ENCODE measurements at places on chromosomes 1 and 21. TPM values are rescaled to one million over a fixed set of nuclear protein-coding genes. Genes with fewer than 3 reads are reported as not detected.

GRCh38 chr1:7991504-7992440 lies 30.3 kb downstream of the PARK7 start:
- no peak for DNase-seq

DNA sequence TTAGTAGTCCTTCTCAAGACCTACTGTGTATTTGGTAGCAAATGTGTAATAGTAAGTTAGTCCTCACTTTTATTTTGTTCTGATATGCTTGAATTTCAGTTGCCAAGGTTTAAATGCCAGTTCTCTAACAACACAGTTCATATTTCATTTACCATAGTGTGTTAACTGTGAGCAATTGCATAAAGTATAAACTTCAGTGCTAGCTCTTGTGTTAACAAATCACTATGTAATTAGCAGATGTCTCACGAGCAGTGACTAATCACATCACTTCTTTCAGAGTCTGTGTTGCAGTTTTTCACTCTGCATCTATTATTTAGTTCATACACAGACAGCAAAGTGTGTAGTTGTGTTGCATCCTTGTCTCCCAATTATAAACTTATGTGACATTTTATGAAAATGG lies 47.8 kb downstream of the ZMYM4 start:
- DNase-seq, result no peak

- no peak for DNase-seq
Observed at GRCh38 chr1:154440036-154440804, 35.1 kb downstream of the IL6R start.

DNA sequence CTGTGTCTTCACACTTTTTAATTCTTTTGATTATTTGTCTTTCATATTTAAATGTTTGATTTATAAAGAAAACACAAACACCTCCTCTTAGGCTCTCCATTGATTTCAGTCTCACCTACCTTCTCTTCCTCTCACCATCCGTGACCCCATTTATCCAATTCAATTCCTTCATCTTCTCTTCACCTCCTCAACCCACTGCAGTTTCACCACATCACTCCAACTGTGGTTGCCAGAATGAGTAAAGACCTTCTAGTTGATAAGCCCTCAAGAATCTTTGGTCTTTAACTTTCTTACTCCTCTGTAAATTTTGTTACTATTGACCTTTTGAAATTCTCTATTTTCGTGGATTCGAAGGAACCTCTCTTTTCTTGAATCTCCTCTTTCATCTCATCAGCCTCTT lies 260.7 kb downstream of the CHRM3 start:
- DNase-seq, result no peak

DNA sequence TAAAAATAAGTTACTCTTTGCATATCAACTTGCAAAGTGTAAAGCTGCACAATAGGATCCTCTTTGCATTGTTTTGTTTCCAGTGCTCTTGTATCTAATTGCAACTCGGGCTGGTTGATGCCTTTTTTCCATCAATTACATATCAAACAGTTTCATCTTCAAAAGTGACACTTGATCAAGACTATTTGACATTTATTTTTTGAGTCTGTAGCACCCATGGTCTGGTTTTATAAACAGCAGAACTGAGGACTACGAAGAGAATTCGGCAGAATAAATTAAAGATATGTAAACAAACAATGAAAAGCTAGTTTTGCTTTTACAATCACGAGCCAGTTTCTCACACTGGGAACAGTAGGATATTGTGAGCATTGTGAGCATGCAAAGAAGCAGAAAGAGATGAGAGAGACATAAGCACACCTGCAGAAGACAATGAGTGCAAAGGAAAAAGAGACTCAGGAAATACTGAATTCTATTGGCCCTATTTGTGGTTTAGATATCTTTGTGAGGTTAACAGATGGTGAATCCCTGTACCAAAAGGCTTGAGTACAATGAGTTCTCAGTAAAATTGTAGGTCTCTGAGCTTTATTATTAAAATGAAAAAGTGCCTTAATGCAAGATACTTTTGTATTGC lies 45.4 kb downstream of the RPL5 start:
- no peak for DNase-seq

- no peak for DNase-seq
Observed at GRCh38 chr1:15414445-15414983, 4.8 kb downstream of the EFHD2 start.

DNA sequence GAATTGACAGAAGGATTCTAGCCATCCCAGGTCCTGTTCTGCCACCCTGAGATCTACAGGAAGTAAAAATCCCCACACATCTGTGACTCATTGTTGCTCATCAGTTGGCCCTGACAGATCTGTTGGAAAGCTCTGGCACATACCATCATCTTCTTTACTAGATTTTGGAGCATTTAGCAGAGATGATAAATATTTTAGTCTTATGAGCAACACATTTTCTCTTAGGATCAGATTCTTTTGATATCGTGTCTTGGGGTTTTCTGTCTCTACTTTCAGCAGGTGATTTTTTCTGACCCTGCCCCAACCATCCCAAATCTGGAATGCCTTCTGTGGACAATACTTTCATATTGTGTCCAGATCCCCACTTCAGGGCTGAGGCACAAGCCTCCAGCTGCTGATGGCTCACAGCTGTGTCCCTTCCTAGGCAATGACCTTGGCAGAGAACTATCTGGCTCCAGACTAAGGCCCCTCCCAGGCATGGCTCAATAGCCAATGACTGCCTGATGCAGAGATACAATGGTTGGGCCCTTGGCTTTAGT lies 102.8 kb downstream of the GDAP2 start:
- peak; percentile 45 for DNase-seq

- DNase-seq, result no peak
Observed at GRCh38 chr1:58874757-58875755, 91.2 kb upstream of the JUN start.

- no peak for DNase-seq
Observed at GRCh38 chr1:224727351-224728289, 111.5 kb downstream of the CNIH3 start.

DNA sequence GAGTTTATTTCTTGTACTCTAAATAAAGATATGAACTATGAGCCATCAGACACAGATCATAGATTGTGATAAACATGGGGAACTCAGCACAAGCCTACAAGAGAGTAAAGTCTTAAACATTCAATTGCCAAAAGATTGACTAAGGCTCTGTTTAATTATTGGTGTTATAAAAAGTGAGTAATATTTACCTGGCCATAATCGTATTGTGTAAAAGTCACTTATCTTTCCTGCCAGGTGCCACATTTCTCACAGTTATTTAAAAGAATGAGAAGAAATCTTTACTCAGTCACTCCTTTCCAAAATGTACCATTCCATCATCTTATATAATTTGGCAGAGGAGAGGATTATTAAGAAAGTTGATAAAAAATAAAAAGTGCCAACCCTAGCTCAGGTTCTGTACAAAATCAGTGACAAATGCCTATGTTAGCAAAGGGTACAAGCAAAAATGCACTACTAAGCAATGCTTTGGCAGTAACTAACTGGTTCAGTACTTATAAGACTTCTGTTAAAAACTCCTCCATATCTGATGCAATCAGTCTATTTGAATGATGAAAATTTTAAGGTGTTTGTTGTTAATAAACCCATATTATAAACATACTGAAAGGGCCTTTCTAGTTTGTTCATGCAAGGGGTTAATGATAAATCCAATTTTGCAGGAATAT lies 5.8 kb upstream of the NR5A2 start:
- no peak for DNase-seq

- DNase-seq, result no peak
Observed at GRCh38 chr1:119435052-119435451, 20.1 kb downstream of the HSD3B2 start.

DNA sequence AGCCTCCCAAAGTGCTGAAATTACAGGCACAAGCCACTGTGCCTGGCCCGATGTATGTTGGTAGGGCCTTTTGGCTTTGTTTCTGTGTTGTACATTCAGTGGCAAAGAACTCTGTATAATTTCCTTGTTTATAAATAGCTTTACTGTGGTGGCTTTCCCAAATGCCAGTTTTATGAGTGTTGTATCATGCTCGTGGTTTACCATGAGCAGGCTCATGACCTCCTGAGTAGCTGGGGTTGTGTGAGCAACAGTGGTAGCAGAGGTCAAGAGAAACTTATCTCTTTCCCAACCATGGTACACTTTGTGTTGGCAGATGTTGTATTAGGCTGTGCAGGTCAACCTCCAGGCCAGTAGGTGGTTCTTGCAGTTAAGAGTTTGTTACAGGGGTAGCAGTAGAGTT lies 420.4 kb upstream of the BEND5 start:
- DNase-seq, result no peak

GRCh38 chr1:178323067-178323466 lies 173.7 kb downstream of the CLEC20A start:
- DNase-seq, result no peak

GRCh38 chr1:160996178-160996577 lies 24.8 kb downstream of the F11R start:
- DNase-seq, result no peak

DNA sequence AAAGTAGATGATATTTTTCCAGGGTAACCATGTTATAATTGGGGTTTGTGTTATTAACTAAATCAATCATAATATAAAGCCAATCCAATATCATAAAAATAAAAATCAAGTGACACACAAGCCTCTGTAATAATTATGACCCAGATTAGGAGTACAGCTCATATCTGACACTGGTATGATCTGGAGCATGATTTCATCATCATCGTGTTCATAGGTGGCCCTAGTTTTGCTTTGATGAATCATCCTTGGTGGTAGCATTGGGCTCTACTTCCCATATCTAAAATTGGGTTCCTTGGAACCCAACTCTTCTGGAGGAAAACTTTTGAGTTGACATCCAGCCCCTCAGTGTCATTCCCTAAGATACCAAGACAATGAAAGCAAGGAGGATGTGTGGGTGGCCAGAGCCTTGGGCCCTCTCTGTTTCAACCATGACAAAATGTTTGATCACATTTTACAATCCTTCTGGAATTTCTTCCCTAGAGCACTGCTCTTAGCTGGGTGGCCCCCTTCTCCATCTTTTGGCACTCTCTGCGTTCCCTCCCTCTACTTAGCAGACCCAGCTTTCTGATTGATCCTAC lies 37.0 kb upstream of the ENAH start:
- DNase-seq, result no peak

GRCh38 chr1:4796161-4797015 lies 142.0 kb downstream of the AJAP1 start:
- DNase-seq, result no peak

DNA sequence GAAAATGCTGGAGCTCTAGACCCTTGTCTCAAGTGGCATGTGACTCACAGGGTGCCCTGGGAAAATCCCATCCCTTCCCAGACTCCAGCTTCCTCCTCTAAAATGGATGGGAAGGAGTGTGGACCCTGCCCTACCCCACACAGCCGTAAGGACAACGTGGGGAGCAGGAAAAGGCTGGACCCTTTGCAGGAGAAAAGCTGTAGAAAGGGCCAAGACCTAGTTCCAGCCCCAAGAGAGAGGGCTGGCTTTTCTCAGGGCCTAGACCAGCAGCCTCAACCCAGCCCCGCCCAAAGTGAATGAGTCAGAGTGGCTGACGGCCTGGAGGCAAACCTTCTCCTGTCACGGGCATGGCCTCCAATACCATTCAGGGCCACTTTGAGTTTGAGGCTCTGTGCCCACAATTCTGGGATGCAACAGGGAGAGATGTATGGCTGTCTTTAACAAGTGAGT lies 1.1 kb downstream of the LAMB3 start:
- DNase-seq, result no peak

DNA sequence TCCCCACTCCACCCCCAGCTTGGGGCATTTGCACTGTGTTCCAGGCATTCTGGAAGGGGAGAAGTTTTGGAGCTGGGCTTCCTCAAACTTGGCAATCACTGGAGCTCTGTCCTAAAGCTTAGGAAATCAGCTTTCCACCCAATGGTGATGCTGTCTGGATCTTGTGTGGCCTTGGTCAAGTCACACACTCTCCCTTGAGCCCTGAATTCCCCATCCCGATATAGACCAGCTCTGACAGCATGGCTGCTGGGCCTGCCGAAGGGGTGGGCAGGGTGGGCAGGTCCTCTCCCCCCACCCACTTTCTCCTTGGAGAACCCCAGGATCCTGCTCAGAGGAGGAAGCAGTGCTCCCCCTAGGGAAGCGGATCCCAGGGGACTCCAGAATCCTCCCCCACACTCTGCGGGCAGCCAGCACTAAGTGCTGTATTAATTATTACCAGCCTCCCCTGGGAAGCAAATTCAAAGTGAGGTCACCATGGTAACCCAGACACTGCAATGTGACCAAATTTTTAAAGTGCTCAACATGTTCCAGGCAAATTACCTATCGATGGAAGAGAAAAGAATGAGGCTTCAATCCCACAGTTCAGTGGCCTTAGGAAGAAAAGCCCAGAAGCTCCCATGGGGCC lies 21.3 kb upstream of the LDLRAP1 start:
- no peak for DNase-seq

GRCh38 chr21:44919913-44920693 lies 596 bp downstream of the ITGB2 start:
- DNase-seq, result no peak

DNA sequence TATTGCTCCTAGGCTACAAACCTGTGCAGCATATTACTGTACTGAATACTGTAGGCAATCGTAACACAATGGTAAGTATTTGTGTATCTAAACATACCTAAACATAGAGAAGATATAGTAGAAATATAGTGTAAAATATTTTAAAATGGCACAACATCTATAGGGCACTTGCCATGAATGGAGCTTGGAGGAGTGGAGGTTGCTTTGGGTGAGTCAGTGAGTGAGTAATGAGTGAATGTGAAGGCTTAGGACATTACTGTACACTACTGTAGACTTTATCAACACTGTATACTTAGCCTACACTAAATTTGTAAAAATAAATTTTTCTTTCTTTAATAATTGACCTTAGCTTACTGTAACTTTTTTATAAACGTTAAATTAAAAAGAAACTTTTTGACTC lies 7.9 kb downstream of the LEFTY2 start:
- no peak for DNase-seq

The RSPO1 gene
- 1.5 TPM for polyA plus RNA-seq

The NID1 gene
- polyA plus RNA-seq, result 204 TPM

The GJB4 gene
- not detected for polyA plus RNA-seq

The CLK2 gene
- polyA plus RNA-seq, result 80.1 TPM

The MAP1LC3C gene
- polyA plus RNA-seq, result 1.4 TPM

The NBPF9 gene
- 64.4 TPM for polyA plus RNA-seq

The COL24A1 gene
- polyA plus RNA-seq, result 34.1 TPM

The C1orf53 gene
- polyA plus RNA-seq, result 1.8 TPM

The PAPPA2 gene
- 0.20 TPM for polyA plus RNA-seq

The ARPC5 gene
- 159 TPM for polyA plus RNA-seq

The GGPS1 gene
- polyA plus RNA-seq, result 57.8 TPM

The ARID4B gene
- 51.5 TPM for polyA plus RNA-seq

Data from right lung (tissue), 10 donors.